ENCODE measurements at places on chromosomes 6 and 20.

GRCh38 chr20:62646851-62647520 is 4.7 kb downstream of the SLCO4A1 start:
- no peak for DNase-seq

DNA sequence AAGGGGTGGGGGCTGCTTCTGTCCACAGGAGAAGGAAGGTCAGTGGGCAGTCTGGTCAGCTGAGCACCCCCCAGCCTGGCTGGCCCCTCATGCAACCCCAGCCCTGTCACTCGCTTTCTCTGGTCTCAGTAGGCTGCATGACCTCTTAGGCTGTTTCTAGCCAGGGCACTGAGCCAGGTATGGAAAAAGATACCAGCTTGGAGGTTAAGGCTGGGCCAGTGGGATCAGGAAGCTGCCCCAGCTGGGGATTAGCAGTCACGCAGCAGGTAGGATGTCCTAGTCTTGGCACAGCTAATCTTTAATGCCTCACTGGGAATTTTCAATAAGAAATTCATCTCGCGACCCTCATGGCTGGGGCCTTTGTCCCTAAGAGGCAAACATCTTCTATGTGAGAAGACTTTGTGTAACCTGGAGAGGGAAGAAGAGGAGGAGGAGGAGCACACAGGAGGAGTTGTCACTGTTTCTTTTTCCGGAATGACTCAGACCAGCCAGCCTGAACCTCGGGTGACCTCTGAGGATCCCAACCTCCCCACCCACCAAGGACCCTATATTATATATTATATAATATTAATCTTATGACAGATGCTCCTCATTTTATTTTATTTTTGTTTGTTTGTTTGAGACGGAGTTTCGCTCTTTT is 2.4 kb upstream of the BPIFA2 start:
- DNase-seq = no peak

GRCh38 chr20:23135449-23136420 is 49.6 kb upstream of the CD93 start:
- no peak for DNase-seq

DNA sequence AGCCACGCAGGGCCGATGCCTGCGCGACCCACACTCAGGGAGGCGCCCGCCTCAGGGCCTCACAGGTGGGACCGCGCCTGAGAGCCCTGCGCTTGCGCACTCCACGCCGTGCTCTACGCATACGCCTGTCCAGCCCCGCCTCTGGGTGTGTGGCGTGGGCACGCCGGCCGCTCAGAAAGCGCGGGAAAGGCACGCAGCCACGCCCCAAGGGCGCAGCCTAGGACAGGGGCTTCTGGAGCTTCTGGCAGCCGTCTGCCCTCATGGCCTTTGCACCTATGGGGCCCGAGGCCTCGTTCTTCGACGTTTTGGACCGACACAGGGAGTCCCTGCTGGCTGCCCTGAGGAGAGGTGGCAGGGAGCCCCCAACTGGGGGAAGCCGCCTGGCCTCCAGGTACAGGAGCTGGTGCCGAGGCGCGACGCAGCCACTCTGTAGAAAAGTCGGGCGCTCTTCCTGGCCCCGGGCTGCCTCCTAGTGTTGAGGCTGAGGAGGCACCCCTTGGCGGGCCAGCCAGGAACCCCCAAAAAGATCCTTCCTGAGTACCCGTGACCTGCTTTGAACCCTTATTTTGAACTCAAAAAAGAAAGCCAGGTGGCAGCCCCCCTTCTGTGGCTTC is at the start of gene SPO11:
Gene SPO11, plus strand, starts transcription at position 196 of the 614 bp plus-strand sequence. Its CDS starts 65 bp downstream, at position 261.
- DNase-seq = no peak

GRCh38 chr6:105227295-105227767 is 47.5 kb upstream of the POPDC3 start:
- DNase-seq = no peak

GRCh38 chr6:10759312-10759839 is 11.8 kb downstream of the TMEM14B start:
- DNase-seq = peak; percentile 65

DNA sequence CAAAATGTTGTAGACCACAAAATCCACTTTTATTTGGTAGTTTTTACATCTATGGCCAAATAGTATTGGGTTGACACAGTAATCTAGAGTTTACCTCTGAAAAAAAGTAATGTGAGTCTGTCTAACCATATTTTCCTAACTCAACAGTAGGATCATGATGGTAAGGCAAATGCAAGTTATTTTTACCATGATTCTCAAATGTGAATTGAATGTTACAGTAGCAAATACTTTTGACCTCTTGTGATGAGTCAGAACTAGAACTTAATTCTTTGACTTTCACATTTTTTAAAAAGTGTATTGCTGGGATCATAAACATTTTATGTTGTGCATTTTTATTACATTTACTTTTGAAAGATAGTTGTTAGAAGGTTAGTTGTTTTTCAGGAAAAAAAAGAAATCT is 22.0 kb downstream of the RNF146 start:
- DNase-seq = no peak

DNA sequence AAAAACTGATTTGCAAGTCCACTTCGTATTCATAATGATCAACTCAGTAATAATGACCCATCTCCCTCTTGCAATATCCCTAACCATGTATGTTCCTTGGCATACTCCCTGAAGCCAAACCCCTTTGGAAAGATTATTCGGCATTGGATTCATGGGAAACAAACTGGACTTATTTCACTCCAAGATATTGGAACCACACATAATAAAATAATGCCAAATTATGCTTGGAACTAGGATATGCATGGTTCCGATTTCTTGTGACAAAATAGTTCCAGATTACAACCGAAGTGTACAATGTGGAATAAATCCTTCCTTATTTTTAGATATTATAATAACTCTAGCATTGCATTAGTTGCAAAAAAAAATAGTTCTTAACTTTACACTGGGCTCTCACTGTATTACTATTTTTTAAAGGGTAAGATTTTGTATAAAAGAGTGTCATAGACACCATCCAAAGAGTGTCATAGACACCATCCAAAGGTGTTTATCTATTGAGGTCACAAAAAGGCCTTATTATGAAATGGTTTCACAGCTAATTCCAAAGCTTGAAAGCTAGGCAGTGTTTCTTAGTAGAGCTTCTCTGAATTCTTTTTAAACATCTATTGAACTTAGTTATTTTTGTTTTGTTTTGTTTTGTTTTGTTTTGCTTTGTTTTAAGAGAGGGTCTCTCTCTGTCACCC is 410.9 kb upstream of the JARID2 start:
- DNase-seq = no peak

DNA sequence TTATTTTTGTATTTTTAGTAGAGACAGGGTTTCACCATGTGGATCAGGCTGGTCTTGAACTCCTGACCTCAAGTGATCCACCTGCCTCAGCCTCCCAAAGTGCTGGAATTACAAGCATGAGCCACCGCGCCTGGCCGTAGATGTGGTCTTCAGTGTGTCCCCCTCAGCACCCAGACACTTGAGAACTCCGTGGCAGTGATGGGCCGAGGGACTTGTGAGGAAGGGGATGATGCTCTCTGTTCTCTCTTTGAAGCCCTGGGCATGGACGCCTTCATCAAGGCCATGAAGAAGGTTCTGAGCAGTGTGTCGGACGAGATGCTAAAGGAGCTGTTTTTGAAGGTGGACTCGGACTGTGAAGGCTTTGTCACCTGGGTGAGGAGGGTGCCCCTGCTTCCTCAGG is 16.9 kb downstream of the EFCAB8 start:
- DNase-seq = no peak

- DNase-seq = no peak
These were observed 83.2 kb downstream of the CDC5L start for GRCh38 chr6:44470746-44471145.

- no peak for DNase-seq
These were observed 13.9 kb upstream of the ADGRF5 start for GRCh38 chr6:46935687-46936086.

GRCh38 chr6:168362276-168362990 is 42.9 kb upstream of the DACT2 start:
- DNase-seq = no peak

DNA sequence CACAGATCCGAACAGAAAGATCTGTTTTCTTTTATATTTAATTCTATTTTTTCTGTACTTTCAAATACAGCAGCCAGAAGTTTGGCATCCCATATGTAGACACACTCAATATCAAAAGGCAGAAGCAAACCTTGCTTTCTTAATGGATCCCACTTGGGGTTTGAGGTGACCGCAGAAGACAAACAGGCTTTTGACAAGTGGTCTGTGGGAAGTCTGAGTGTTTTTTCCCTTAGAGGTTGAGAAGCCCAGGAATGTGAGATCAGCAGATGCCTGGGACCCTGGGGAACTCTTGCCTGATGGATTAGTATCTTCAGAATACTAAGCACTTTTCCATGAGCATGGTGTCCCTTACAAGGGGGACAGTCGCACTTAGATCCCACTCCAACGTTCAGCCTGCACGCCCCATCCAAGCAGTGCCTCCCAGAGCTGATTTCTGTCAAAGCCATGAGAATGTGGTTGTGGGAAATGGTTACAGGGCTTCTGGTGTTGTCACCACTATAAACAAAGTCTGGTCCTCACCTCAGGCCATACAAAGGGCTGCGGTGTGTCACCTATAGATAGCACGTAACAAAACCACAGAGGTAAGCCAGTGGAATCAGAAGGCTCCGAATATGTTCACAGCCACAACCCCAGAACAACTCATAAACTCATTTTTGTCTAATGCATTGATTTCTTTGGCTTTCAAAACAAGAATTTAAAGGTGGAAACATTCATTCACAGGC is 12.7 kb downstream of the IL17F start:
- DNase-seq = no peak

DNA sequence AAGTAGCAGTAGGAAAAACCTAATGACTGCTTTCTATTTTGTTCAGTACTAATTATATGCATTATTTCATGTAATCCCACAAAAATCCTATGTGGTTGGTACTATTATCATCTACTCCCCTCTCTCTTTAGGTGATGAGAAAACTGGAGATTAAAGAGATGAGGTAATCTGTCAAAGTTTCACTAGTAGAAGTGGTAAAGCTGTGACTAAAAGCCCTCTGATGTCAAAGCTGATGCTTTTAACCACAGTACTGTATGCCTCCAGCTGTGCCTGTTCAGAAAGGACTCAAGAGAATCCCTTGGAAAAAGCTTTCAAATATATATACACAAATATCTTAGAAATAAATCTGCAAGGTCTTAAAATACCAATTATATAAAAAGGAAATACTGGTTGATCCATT is 38.0 kb downstream of the PHIP start:
- DNase-seq = no peak

DNA sequence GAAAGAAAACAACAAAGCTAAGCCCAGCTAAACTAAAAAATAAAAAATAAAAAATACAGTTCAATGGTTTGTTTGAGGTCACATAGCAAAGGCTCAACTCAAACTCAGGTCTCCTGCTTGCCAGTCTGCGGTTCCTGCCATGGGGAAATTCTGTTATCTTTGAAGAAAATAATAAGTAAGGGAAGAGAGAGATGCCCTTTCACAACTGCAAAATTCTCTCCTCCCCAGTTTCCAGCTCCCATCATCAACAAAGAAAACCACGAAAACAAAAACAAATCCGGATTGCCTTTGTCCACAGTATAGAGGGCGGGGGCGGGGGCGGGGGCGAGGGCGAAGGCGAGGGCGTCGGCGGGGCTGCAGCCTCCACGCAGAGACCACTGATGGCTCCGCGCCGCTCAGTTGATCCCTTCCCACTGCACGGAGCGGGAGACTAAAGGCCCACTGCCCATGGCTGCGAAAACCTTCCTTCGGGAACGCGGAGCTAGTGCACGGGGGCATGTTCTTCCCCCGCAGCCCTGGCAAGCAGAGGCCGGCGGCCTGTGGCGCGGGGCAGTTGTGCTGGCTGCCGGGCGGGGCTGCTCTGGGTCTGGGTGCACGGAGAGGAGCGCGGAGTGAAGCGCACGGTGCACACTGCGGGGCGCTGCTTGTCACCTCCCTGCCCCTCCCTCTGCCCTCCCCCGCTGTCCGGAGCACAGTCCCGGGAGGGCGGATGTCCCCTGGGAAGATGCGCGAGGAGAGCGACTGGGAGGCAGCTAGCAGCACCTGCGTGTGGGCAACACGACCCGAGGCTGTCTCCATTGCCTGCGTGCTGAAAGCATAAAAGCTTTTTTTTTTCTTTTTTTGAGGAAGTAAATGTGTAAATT is 54.1 kb upstream of the TPD52L1 start:
- DNase-seq = peak; percentile 76
